ENCODE measurements at places on chromosomes 2 and 18.

- DNase-seq: no peak
These were observed 1.6 kb downstream of the KCNE4 start for GRCh38 chr2:223053484-223054192.

GRCh38 chr2:179020156-179020750 is 29.7 kb downstream of the CCDC141 start:
- DNase-seq: no peak

- peak; percentile 14 for DNase-seq
These were observed 590.8 kb upstream of the ID2 start for GRCh38 chr2:8090748-8091700.

DNA sequence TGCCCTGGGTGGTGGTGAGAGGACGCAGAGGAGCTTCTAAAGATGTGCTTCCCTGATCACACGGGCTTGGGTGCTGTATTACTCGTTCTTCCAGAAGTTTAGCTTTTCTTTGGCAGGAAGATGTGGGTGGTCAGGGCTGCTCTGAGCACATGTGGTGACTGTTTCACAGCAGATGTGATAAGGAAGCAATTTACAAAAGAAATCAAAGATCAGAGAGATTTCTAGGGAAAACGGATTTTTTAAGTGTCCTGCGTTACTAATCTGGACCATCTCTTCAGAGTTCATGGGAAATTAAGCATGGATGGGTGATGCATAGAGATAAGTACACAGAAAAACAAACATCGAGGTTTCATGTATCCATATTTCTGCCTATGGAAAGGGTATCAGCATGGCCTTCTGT is 99.4 kb downstream of the WDSUB1 start:
- no peak for DNase-seq

DNA sequence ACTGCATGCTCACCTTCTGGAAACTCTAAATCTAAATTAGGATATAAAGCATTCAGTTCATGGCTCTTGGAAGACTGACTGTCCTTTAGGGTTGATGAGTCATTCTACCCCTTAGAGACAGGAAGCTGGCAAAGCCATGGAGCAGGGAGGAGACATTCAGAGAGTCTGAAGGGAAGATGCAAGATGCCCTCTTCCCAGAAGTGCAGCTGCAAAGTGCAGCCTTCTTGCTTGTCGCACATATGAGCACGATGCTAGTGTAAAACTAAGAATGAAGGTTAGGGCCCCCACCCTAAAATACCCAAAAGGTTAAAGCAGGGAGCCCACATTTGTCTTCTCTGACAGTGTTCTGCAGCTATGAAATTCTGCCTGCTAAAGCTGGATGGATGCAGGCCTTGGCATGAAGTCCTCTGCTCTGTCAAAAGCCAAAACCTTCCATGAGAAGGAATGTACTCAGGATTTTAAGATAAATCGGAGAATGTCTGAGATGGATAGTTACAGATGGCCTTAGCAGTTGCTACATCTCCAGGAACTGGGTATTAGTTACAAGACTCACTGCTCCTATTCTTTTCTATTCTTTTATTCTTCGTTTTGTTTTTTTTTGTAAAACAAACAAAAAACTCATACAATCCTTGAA is 89.7 kb downstream of the POLE4 start:
- DNase-seq: no peak

DNA sequence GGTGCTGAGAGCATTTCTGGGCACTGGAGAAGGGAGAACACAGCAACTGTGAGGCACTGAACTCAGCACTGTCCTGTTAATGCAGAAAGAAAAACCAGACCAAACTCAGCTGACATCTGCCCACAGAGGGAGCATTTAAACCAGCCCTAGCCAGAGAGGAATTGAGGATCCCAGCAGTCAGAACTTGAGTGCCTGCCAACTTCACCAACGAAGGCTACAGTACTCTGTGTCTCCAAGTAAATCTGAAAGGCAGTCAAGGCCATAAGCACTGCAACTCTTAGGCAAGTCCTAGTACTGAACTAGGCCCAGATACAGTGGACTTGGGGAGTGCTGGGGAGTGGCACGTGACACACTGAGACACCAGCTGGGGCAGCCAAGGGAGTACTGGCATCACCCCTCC is 176.2 kb upstream of the ZC3H15 start:
- no peak for DNase-seq

DNA sequence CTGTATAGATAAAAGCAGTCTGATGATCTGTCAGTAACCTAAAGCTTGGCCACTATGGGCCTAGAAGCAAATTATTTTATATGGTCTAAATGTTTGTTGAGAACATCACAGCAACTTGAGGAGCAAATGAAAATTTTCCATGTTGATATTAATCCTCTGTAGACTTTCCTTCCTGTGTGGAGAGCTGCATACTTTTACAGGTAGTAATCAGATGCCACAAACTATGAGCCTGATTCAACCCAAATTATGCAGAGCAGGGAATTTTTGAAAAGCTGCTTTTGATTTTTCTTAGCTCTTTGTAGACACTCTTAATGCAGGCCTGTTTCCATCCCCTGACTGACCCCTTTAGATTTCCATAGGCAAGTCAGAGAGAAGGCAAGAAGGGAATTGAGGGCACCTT is 17.3 kb downstream of the PAX3 start:
- DNase-seq: no peak

DNA sequence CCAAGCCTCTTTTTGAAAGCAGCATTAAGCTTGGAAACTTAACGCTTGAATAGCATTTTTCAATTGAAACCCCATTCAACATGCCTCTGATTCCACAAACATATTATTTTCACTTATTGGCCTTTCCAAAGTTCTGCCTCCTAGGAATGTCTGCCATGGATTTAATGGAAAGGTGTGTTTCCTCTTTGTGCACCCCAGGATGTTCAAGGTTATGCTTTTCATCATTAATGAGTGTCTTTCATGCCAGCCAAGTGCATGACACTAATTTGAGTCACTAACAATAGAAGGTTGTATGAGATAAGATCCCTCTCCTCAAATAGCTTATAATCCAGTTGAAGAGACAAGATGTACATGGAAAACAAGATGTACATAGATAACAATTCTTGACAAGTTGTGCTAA is 84.7 kb downstream of the ALPK2 start:
- no peak for DNase-seq
